ENCODE measurements at places on chromosomes 1 and 21.

DNA sequence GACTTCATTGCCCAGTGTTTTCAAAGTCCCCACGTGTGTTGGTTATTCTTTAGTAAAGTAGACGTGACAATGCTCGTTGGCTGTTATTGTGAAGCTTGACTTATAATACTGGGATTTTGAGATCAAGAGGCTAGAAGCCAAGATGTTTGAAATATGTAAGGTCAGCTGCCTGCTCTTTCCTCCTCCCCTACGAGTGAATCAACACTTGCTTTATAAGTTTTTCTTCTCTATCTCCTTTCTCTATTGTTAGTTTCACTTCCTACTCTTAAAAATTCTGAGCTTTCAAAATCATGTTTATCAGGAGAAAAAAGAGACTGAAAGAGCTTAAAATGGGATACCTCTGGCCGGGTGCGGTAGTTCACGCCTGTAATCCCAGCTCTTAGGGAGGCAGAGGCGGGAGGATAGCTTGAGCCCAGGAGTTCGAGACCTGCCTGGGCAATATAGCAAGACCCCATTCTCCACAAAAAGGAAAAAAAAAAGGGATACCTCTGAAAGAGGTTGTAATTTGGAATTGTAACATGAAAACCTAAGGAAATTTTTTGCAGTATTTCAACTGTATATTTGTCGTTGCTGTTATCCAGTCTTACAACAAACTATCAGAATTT, 72.0 kb downstream of the EPB41 start:
- ATAC-seq, result no peak

DNA sequence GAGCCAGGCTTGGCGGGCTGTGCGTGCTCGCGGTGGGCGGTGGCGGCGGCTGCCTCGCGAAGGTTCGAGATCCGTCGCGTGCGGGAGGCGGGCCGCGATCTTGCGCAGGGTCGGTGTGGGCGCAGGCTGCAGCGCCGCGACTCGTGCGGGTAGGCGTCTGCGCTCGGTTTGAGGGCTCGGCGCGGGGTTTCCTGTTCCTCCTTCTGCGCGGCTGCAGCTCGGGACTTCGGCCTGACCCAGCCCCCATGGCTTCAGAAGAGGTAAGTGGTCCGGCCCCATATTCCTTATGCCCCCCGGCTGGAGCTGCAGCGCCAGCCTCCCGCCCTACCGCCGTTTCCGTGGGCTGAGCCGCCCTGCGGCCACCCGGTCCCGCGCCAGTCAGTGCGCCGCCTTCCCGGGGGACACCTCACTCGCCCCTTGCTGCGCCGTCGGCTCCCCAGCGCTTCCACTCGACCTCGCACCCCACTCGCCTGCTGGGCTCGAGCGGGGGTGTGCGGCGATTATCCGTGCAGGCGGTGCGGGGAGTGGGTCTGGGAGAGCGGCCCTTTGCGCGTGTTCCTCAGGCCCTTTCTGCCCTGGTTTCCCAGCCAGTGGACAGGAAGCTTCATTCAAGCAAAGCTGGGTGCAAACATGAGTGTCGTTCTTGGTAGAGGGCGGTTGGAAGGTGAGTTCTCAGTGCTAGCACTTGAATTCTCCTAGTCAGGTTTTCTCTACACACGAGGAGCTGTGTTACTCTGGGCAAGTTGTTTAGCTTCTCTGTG, at the start of gene CACYBP:
Gene CACYBP (plus strand): TSS at position 12 of the 761 bp plus-strand sequence. CDS start 234 bp downstream, at position 246.
- peak; percentile 2 for ATAC-seq

- ATAC-seq, result no peak
Observed at GRCh38 chr1:210376836-210377372, 48.2 kb downstream of the HHAT start.

GRCh38 chr1:31799196-31799894, 16.5 kb downstream of the SPOCD1 start:
- no peak for ATAC-seq

DNA sequence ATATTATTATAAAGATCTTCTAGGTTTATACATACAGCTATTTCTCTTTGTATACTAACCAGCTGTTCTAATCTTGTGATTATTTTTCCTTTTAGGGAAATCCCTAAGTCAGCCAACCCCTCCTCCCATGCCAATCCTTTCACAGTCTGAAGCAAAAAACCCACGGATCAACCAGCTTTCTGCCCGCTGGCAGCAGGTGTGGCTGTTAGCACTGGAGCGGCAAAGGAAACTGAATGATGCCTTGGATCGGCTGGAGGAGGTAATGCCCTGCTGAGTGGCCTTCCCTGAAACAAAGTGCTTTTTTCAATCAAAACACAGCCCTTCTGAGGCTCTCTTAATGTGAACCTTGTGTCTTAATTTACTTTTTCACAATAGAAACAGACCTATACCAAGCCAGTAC, 32.4 kb upstream of the BMP8A start:
- ATAC-seq, result no peak

DNA sequence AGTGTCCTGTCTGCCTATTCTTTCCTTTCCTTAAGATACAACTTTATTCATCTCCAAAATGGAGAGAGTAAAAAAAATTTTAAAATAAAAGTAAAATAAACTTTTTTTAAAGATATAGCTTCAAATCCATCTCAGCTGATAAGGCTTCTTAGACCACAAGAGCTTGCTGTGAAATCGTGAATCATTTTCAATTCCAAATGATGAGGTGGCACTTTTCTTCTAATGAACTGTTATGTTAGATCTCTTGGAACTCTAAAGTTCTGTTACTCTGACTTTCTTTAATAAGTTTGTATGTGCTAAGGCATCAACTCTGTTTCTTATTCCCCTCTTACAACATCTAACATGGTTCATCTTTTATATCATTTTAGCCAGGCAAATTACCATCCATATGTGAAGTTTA, 4.5 kb downstream of the SH3GLB1 start:
- no peak for ATAC-seq

GRCh38 chr1:70856201-70856600, 191.4 kb downstream of the PTGER3 start:
- ATAC-seq, result no peak

DNA sequence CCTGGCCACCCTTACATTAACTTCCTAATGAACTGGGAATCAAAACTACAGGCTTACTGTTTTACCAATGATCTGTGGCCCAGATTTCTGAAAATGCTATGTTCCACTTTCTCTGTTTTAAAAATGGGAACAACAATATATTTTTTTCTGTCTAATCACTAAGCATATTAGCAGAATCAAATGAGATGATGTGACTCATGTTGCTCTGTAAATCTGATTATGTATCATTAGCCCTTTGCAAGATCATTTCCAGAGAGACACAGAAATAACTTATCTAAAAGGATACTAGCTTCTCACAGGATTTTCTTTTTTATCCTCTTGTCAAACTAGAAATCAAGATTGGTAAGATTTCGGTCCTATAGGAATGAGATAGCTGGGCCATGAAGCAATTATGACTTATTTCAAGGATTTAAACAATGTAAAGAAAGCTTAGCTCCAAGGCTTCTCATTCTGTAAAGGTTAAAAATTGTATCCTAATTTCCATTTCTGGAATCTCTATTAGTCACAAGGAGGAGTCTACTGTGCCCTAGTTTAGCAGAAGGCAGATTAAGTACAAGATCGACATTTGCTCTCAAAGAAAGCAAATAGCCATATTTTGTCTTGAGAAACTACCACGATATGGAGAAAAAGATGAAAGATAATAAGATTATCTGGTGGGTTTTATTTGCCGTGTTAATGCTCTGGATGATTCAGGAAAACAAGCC, 32.4 kb upstream of the CAMSAP2 start:
- no peak for ATAC-seq

DNA sequence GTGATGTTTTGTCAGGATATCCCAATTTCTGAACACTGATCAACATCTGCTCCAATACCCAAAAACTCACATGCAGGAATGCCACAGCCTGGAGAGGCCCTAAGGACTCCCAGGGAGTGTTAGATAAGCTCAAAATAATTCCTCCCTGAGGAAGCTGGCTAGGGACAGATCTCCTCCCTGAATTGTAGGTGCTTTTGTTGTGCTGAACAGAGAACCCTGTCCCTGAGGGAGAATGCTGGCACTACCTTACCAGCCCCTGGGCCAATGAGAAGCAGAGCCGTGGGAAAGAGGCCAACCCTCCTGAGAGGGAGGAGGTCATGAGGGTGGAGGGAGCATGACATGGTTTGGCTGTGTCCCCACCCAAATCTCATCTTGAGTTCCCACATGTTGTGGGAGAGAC, 73.6 kb upstream of the PTGFRN start:
- ATAC-seq, result no peak

DNA sequence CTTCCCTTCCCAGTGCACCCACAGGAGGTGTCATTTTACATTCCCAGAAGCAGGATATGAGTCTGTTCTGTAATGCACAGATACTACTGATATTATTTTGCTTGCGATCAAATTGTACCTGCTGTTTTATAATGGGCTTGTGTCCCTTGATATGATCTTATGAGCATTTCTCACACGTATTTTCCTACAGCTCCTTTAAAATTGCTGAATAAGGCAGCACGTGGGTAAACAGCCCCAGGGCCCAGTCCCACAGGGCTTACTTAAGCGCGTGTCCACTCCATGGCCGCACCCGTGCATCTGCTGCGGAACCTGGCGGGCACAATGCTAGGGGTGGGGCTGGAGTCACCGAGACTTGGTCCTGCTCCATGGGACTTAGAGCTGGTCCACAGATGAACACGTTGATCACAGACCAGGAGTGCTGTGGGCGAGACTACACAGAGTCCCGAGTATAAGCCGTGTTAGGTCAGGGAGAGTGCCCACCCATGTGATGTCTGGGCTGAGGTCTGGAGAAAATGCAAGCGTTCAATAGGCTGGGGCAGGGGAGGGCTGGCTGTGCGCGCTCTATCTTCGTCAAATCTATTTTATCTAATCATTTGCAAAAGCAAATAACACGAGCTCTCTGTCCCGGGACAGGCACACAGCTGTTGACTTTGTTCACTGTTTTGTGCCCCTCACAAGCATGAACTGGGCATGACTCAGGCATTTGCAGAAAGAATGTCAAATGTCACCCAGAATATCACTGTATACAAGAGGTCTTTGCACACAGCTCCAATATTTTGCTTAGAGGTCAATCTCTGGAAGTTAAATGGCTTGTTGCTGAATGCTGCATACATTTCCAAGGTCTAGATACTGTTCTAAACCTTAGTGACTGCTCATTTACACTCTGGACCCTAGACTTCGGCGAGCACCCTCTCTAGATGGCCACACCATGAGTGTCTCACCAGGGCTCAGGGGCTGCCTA, 119.3 kb downstream of the CRYAA start:
- ATAC-seq, result no peak

- ATAC-seq, result no peak
Observed at GRCh38 chr21:32978331-32979270, 47.1 kb upstream of the OLIG2 start.

DNA sequence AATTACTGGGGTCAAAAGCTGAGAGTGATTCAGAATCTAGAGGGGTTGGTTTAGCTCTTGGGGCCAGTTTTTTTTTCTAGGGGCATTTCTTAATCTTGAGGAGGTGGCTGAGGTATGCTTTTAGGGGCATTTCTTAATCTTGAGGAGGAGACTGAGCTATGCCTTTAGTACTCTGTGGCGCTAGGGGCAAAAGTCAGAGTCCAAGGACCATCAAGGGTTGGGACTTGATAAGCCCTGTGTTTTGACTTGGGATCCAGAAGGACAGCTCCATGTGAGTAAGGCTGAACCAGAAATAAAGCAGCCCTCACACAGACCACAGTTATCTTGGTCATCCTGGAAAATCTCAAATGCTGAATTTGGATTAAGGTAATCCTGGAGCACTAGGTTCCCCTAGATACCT, 3.9 kb upstream of the CNIH3 start:
- no peak for ATAC-seq

DNA sequence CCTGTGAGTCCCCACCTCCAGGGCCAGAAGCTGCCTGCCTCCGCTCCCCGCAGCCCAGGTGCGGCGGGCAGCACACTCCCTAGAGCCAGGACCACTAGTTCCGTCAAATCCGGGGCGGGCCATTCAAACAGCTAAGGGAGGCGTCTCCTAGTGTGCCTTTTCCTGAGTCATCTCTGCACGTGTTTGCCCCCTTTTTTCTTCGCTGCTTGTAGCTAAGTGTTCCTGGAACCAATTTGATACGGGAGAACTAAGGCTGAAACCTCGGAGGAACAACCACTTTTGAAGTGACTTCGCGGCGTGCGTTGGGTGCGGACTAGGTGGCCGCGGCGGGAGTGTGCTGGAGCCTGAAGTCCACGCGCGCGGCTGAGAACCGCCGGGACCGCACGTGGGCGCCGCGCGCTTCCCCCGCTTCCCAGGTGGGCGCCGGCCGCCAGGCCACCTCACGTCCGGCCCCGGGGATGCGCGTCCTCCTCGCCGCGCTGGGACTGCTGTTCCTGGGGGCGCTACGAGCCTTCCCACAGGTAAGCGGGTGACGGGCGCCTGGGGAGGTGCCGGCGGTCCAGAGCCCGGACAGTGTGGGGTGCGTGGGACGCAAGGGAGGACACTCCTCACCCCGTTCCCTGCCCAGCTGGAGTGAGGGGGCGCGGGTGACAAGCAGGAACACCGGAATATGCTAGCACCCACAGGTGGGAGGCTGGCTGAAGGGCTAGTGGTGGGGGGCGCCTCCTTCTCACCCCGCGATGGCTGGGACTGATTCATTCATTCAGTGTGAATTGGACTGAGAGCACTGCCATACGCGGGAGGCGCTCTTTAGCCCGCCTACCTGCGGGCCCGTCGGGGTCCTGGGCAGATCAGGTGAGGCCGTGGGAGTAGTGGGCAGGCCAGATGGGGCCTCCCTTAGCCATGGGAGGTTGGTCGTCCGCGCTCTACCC, at the start of gene TNFRSF8:
Gene TNFRSF8 (plus strand): TSS at position 163 of the 932 bp plus-strand sequence. CDS start 296 bp downstream, at position 459.
- peak; percentile 6 for ATAC-seq
